Activated T-cell treated with anti-CD3 and anti-CD28 coated beads for 24 hours (primary cell): ENCODE measurements at places on chromosomes 11 and 22.
A peak's percentile ranks its signal among the peaks of the same experiment; 100 is the strongest.

DNA sequence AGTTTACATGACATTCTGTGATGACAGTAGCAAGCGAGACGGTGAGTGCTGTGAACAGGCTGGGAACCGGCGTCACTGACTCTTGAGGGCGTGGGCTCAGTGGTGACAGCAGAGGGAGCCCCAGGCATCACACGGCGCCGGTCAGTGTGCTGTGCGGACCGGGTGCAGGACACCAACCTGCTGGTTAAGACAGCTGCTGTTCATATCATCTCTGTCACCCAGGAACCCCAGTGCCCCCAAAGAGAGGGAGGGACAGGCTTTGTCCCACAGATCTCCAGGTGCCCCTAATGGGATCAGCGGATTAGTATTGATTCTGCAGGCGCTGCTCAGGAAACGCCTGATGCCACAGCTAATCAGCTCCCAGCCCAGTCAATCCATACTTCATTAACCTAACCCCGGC lies 18.4 kb downstream of the B3GAT1 start:
- no peak for DNase-seq

DNA sequence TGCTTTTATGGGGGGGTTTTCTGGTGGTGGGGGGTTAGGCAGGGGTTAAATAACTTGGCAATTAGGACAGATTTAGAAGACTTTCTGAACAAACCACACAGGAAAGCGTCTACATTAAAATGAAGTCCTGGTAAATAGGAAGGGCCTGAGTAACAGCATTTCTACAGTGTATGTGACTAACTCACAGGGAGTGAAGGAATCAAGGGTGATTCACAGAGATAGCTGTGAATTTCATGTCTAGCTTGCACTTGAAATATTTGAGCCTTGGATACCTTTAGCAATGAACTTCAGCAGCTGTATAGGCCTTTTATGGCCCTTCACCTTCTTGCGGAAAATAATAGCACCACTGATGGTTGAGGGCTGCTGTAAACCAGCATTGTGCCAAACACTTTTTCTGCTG lies 26.1 kb upstream of the LDHA start:
- DNase-seq = no peak

- no peak for DNase-seq
Observed at GRCh38 chr11:27699926-27700350, 317 bp downstream of the BDNF start.

DNA sequence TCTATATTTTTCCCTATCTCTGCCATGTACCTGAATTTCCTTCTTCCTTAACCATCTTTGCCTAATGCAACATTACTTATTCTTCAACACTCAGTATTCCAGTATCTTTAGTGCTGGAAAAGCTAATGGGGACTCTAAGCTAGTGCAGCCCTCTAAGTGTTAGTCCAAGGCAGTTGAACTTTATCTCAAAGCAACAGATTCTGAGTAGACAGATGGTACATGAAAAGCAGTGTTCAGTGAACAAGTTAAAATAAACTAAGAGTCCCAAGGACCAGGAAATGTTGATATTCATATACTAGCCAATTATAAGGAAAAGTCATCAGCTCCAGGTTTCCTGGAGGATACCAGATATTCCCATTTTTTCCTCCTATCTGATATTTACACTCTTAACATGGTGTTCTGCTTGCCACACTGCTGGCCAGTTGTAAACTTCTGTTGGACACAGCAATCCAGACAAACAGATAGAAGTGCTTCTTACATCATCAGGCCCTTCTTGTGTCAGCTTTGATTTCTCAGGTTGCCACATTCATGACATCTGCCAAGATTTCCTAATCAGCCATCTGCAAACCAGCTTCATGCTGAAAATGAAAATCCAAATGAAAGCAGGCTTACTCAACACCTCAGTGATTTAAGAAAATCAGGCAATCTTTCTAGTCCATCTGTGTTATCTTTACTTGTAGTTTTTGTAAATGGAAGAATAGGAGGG lies 255.9 kb upstream of the POU2AF2 start:
- no peak for DNase-seq

GRCh38 chr11:44017443-44018126 lies 30.2 kb upstream of the ACCSL start:
- DNase-seq = no peak

DNA sequence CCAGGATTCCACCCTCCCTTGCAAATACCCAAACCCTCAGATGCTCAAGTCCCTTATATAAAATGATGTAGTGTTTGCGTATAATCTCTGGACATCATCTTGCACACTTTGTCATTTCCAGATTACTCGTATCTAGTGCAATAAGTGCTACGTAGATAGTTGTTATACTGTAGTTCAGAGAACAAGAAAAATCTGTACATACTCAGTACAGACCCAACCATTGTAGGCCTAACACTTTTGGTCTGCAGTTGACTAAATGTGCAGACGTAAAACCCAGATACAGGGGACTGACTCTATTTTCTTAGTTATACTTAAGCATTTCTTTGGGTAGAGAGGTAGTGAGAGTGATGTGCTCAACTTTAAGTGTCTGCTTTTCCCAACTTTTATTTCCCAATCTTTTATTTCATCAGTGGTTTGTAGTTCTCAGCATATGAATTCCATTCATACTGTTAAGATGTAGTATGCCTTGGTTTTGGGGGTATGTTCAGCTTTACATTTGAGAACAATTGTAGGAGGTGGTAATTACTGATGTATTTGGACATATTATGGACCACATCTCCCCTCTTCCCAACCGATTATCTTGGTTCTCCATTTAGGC lies 43.9 kb downstream of the DDX6 start:
- DNase-seq = no peak

- no peak for DNase-seq
Observed at GRCh38 chr11:7552666-7553065, 38.9 kb downstream of the PPFIBP2 start.

DNA sequence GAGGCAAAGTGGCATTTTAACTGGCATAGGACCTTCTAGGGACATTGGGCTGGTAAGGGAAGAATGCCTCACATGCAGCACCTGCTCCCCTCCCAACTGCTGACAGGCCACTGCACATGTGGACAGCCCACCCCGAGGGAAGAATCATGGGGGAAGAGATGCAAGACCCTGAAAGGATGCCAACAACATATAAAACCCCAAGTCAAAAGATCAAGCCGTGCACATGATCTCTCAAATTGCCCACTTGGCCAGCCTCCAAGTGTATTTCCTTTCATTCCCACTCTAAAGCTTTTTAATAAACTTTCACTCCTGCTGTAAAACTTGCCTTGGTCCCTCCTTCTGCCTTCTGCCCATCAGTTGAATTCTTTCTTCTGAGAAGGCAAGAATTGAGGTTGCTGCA lies 947.8 kb upstream of the CCDC90B start:
- DNase-seq = no peak

GRCh38 chr22:29503811-29504372 lies 23.9 kb downstream of the NEFH start:
- no peak for DNase-seq

- DNase-seq = no peak
Observed at GRCh38 chr11:70526116-70527045, 128.1 kb downstream of the CTTN start.

- no peak for DNase-seq
Observed at GRCh38 chr22:49406879-49407587, 420.6 kb downstream of the BRD1 start.

GRCh38 chr11:64400102-64400501 lies 41.1 kb downstream of the RPS6KA4 start:
- DNase-seq = no peak

DNA sequence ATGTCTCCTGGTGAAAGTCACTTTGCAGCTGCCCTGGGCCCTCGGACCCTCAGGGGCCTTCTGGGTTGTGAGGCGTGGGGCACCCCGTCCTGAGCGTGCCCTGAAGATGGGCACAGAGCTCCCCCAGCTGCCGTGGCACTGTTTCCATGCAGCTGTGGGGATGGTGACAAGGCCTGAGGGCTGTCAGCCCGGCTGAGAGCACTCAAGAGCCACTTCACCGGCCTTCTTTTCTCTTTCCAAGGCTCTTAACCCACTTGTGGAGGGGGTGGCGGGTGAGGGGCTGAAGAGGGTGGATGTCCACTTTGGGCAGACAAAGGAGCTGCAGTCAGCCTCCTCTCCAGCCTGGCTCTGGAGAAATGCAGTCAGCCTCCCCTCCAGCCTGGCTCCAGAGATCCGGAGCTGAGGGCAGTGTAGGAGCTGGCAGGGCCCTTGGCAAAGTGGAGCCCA lies 239.5 kb downstream of the ST3GAL4 start:
- no peak for DNase-seq

GRCh38 chr11:95089620-95090542 lies at the start of gene ENDOD1:
Gene ENDOD1 (plus strand): TSS chr11:95089846. CDS start chr11:95089928, 82 bp downstream.
- peak; percentile 81 for DNase-seq

DNA sequence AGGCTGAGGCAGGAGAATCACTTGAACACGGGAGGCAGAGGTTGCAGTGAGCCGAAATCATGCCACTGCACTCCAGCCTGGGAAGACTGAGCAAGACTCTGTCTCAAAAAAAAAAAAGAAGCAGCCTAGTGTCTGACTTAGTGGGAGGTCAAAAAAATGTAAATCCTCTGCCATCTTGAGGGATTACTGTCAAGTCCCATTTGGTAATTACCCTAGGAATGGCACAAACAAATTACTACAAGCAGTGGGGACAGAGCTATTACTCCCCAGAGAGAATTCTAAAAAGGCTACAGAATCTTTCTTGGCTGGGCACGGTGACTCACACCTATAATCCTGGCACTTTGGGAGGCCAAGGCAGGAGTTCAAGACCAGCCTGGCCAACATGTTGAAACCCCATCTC lies 3.8 kb downstream of the SERPING1 start:
- no peak for DNase-seq

DNA sequence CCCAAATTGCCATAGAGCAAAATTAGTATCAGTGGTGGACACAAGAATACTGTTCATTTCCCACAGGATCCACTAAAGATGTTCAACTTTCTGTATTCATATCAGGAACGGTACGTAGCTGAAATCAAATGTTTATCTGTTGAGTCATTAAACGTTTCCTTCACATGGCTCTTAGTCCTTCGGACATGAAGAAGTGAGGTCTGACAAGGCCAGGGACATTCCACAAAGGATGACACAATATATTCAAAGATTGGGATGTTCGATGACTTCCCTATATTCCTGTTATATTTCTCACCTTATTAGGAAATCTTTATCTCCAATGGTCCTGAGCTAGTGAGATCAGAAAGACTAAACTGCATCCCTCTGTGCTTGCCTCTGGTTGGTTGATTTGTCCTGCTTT lies 129.0 kb downstream of the ETS1 start:
- no peak for DNase-seq

GRCh38 chr11:98600786-98601773 lies 419.7 kb upstream of the CNTN5 start:
- no peak for DNase-seq

DNA sequence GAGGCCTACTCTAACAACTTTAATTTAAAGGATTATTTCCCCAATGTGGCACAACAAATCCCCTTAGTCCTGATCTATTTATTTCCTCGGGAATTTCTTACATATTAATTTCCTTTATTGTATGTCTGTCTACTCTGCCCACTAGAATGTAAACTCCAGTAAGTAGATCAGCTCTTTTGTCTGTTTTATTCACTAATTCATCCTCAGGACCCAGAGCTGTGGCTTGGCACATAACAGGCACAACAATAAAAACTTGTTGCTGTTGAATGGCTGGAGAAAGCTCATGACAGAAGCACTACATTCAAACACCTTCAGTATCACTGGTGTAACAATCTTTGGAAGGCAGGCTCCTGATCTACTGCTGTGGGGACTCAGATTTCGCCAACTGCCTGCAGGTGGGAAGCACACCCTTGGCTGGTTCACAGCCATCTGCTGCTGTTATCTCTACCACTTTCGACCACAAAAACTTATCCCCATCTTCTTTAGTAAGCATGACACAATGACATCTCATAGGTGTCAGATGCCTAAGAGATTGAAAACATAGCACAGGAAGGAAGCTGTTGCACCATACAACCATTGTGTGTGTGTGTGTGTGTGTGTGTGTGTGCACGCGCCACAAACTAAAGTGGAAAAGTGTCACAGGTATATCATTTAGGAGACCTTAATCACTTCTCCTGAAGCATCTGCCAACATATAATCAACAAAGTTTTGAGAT lies 11.9 kb downstream of the HIRA start:
- peak; percentile 37 for DNase-seq

DNA sequence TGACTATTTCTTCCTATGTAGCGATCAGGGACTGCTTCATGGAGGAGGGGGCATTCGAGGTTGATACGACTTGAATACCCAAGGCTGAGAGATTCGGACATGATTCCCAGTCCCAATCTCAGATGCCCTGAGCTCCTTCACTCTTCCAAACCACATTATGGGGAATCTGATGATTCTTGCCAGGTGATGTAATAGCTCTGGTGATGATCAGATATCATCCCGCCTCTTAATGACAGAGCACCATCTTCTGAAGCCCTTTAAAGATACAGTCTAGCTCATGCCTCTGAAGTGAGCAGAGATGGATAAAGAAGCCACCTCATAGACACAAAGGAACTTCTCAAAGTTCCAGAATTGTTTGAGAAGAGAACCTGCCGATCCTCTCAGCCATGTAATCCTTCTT lies 8.9 kb upstream of the CLMP start:
- DNase-seq = no peak

GRCh38 chr11:23205156-23205871 lies 345.0 kb upstream of the CCDC179 start:
- no peak for DNase-seq

- no peak for DNase-seq
Observed at GRCh38 chr11:102313238-102313940, 3.9 kb upstream of the BIRC3 start.

DNA sequence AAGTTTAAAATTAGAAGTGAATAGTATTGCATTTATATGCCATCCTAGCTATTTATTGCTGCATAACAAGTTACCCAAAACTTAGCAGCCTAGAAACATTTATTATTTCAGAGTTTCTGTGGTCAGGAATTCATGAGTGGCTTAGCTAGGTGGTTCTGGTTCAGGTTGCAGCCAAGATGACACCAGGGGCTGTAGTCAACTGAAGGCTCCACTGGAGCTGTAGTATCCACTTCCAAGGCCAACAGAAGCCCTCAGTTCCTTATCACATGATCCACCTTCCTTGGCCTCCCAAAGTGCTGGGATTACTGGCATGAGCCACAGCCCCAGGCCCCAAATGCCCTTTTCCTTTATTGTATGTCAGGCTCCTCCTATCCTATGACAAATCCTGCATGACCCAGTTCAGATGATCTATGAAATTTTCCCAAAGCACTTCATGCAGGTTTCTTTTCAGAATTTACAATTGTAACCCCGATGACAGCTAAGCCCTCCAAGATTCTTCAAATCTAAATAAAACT lies 6.1 kb upstream of the ALG8 start:
- no peak for DNase-seq

- no peak for DNase-seq
Observed at GRCh38 chr11:93532281-93532789, 10.9 kb downstream of the SMCO4 start.

- no peak for DNase-seq
Observed at GRCh38 chr11:103536335-103536722, 427.1 kb downstream of the DYNC2H1 start.
